Bone marrow (tissue), 2 donors: ENCODE measurements at places on chromosomes 4 and X.

DNA sequence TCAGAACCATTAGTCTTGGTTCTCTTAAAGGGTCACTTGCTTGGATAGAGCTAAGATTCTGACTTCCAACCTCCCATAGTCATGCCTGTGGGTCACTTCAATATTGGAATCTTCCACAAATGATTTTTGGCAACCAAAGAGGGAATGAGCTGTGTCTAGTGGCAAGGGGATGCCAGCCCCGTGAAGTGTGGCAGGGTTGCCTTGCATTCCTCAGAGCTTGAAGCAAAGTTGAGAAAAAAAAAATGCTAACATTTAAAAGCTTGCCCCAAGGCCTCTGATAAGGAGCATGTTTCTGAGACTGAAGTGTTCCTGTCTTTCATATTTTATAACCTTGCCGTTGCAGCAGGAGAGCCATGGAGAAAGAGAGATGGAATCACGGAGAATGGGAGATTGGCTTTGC lies 120.2 kb downstream of the PAPSS1 start:
- DNase-seq: no peak

GRCh38 chr4:107034996-107035818 lies 906 bp downstream of the DKK2 start:
- no peak for DNase-seq

GRCh38 chrX:19776753-19777152 lies 110.6 kb downstream of the SH3KBP1 start:
- no peak for DNase-seq

DNA sequence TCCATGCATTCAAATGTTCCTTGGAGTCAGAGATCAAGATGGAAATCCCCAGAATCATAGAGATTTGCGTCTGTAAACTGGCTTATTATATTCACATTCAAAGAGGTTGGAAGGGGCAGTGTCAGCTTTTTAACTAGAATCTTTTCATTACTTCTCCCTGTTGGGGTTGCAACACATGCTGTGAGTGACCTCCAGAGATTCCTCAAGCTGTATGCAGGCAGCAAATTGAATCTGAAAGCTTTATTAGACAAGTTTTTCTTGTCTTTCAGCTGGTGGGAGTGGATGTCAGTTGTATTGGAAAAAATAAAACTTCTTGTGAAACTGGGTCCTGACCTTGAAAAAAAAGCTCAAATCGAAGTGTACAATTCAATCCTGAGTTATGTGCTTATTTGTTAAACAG lies 736.5 kb upstream of the FTHL17 start:
- no peak for DNase-seq

- DNase-seq: peak; percentile 3
Measured at GRCh38 chrX:150482537-150483206, 85.7 kb upstream of the MTM1 start.

DNA sequence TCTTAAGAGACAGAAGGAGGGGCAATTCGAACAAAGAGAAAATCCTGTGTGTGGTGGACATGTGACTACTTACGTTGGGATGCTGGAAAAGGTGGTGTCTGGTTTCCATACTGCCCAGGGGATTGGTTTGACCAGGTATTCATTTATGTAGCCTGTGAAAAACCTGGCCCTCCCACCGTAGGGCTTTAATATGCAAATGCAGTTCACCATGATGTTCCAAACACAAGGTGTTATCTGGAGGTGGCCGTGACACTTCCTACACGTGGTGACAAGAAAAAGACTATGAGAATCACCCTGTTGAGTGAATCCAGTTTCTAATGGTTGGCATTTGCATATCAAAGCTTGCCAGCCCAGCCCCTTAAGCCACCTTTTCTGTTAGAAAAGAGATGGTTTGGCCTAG lies 27.9 kb downstream of the UGT2B4 start:
- no peak for DNase-seq

DNA sequence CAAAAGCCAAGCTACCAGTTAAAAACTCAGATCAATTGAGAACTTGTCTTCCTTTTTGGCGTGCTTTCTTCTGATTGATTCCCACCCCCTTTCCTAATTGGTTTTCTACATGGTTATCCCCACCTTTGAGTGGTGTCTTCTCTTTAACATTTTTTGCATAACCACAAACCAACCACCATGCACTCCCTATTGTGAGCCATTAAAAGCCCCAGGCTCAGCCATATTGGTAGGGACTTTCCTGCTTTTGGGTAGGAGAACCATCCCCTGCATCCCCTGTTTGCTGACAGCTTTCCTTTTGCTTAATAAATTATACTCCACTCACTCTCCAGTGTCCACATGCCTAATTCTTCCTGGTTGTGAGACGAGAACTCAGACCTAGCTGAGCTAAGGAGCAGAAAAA lies 1651.4 kb upstream of the IGFBP7 start:
- no peak for DNase-seq

- no peak for DNase-seq
Measured at GRCh38 chrX:126165721-126166461, at the start of gene DCAF12L2. TSS of gene DCAF12L2 (minus strand) at chrX:126166289. CDS start at chrX:126165924, 365 bp downstream.

DNA sequence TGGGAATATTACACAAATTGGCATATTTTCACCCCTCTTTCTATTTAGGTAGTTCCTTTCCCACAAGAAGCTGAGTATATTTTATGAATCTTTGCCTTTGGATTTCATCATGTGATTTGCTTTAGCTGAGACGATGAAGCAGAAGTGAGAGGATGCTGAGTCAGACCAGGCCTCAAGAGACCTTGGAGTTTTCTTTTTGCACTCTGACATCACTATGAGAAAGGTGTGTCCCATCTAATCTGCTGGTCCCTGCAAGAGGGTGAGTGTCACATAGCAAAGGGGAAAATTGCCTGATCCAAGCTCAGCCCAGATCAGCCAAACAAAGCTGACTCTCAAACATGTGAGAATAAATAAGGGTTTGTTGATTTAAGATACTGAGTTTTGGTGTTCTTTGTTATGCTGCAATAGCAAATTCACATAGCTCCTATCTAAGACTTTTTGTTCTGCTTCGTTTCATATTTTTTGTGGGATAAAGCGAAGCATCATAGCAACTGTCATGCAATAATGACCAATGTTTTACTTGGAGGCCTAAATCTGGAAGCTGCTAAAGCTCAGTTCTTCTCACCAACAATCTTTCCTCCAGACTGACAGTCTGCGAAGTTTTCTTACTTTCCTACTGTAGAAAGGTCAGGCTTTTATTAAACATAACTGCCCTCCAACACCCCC lies 176.9 kb downstream of the PDHA2 start:
- no peak for DNase-seq

DNA sequence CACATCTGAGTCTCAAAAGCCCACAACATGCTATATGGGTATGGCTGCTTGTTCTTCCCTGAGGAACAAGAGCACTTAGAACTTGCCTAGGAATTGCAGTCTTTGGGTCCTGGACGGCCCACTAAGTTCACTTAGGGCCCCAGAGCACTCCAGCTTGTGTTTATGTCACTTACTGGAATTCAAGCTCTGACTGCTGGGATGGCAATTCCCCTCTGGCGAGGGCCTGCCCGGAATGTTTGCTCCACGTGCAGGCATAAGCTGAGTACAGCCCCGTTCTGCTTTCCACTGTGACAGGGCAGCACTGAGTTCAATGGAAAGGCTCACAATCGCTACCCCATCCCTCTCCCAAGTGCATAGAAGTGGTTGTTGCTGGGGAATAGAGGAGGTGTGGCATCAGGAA lies 25.9 kb upstream of the RASSF6 start:
- DNase-seq: no peak

DNA sequence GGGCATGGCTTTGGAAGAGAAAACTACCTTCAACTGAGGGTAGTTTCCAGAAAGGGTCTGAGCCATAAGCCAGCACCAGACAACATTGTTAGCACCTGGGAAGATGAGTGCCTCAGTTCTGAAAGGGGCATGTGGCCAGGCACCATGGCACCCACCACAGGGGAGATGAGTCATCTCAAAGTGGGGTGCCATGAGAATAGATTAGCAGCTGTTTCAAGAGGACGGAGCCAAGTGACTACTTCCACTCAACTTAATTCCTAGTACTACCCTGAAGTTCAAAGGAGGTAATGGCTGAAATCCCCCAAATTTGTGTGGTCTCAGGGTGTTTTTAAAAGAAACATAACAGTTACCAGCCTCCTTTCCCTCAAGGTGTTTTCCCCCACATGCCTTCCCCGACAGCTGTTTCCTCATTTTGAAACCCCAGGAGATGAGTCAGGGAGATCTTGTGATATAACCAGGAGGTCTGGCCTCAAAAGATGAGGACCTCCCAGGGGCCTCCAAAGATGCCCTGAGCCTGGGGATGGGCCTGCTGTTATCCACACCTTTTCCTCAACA lies 27.8 kb upstream of the FTHL17 start:
- peak; percentile 91 for DNase-seq

GRCh38 chr4:118029224-118029623 lies 5.1 kb upstream of the NDST3 start:
- no peak for DNase-seq

- DNase-seq: no peak
Measured at GRCh38 chr4:139243448-139244365, 36.3 kb downstream of the MGARP start.

DNA sequence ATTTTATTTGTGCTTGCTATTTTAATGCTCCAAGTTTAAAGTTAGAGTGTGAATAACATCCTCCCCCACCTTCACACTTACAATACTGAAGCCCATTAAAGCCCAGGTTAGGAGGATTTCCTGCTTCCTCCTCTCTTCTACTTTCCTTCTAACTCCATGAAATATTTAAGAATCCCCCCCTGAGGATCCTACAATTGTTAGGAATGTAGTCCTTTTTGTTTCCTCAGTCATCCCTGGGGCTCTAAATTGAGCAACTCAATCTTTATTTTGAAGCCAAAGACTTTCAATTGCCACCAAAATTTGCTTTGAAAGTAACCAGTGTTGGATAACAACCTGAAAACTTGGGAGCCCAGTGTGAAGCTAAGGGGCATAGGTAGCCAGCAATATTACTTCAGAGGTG lies 276.9 kb downstream of the FAM47A start:
- no peak for DNase-seq

- DNase-seq: peak; percentile 48
Measured at GRCh38 chr4:128854433-128854832, 44.9 kb downstream of the JADE1 start.

- no peak for DNase-seq
Measured at GRCh38 chrX:84168574-84168973, 19.4 kb downstream of the RPS6KA6 start.

DNA sequence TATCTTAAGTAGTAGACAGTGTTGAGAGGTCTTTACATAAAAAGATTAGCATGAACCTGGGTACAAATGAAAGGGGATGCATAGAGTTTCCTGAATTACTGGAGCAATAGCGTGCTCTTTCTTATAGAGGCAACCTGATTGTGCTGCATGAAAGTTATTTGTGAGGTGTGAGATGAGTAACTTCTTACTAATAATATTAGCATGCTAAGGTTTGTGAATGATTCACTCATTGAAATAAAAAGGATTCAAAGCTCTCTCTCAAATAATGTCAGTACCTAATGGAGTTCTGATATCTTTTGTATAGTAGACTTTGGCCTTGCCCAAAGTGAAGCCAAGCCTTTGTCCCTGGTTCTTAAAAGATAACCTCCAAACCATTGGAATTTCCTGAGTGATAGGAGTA lies 131.0 kb upstream of the CXXC4 start:
- no peak for DNase-seq

GRCh38 chr4:41506130-41506529 lies 31.8 kb upstream of the LIMCH1 start:
- no peak for DNase-seq

DNA sequence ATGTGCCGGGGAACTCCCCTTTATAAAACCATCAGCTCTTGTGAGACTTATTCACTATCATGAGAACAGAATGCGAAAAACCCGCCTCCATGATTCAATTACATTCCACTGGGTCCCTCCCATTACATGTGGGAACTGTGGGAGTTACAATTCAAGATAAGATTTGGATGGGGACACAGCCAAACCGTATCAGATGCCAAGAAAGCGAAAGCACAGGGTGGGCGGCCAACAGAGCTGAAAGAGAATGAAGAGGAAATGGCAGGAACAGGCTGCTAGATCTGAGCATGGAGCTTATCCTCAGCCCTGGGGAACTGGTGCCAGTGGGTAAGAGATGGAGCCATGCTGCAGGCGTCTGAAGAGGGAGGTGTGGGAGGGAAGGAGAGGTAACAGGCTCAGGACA lies 117.7 kb upstream of the PNPLA4 start:
- no peak for DNase-seq
